IMR-90 (cell line): ENCODE measurements at places on chromosomes 16 and 17. TPM values are rescaled to one million over a fixed set of nuclear protein-coding genes. Genes with fewer than 3 reads are reported as not detected.
A peak's percentile ranks its signal among the peaks of the same experiment; 100 is the strongest.

DNA sequence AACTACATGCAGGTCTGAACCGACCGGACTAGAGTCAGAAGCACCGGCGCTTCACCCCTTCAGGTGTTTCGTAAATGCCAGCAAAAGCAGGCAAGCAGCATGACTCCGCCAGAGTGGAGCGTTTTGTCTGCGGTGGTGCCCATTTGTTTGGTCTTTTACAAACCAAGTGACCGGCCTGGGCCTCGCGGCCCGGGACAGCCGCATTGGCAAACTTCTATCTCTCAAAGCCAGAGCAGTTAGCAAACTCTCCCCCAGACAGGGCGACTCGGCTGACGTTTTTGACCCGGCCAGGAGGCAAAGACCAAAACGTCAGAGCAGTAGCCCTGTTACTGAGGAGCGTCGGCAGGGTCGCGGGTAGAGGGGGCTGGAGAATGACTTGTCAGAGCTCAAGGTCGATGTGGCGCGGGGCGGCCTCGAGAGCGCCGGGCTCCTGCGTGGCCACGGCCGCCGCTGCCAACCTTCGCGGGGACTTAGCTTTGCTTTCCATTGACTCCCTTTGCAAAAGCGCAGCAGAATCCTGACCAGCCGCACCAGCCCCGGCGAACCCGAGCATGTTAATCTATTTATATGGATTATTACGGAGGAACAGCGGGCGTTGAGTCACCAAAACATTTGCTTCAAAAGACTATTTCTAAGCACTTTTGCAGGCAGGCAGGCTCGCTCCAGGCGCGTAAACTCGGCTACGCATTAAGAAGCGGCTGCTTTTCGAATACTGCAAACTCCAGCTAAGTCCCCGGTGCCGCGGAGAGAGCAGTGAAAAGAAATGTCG is 763 bp upstream of the SOX9 start:
- DNase-seq, result peak; percentile 91

DNA sequence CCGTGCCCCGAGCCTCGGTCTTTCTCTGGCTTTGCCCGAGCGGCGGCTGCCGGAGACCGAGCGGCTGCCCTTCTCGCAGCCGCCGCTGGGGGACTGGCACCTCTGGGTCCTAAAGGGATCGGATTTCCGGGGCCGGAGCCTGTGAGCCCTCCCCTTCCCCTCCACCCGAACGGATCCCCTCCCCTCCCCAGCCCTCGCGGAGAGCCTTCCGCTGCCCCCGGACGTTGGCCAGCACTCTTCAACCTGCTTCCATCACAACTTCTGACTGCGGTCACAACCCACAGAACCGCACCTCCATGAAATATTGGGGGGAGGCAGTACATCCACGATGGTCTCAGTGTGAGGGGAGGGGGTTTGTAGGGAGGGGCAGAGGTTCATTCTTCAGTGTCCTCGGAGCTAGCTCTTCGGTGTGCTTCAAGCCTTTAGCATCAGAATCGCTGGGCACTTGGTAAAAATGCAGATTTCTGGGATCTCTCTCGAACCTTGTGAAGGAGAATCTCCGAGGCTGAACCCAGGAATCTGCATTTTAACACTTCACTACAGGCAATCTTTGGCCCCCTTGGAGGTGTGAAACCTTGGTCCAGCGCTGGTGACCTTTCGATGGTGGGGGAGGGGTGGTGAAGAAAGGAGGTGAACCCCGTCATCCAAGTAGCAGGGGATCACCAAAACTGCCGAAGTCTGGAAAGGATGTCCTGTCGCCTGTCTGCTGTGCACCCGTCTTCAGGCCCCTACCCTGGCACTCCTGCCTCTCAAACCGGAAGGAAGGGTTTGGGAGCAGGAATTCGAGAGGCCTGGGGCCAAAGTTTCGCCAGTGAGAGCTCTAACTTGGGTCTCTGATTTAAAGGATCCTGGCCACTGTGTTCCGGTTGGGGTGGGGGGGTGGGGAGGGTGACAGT is 812 bp upstream of the PPP1R9B start:
- DNase-seq, result peak; percentile 89

DNA sequence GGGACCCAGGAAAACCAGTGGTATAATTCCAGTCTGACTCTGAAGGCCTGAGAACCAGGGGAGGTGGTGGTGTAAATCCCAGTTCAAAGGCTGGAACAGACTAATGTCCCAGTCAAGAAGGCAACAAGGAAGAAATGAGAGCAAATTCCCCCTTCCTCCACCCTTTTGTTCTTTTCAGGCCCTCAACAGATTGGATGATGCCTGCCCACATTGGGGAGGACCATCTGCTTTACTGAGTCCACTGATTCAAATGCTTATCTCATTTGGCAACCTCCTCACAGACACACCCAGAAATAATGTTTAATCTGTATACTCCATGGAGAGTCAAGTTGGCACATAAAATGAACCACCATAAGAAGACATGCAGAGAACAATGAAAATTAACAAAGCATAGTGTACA is 61.9 kb upstream of the CRYM start:
- no peak for DNase-seq

DNA sequence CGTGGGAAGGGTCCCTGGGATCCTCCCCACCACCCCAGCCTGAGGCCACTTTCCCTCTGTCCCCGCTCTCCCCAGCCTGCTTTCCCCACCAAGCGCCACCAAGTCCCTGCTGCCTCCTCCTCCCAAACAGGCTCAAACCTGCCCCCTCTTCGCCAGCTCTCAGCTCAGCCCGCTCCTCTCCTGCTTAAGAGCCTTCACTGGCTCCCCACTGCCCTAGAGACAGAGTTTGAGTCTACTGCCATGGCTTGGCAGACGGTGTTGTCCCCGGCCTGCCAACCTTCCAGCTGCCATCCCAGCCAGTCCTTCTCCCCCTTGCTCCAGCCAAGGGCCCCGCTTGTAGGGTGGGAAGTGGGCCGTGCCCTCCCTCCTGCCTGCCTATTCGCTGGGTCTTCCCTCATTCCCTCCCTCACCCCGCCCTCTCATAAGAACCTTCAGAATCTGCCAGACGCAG is 11.1 kb downstream of the IL4R start:
- DNase-seq, result no peak

- DNase-seq, result no peak
These were observed 186.7 kb downstream of the MSI2 start for GRCh38 chr17:57442914-57443571.

GRCh38 chr16:67872131-67872630 is 671 bp upstream of the EDC4 start:
- no peak for DNase-seq

GRCh38 chr16:14658063-14658462 is 25.3 kb downstream of the BFAR start:
- DNase-seq, result no peak

- DNase-seq, result peak; percentile 3
These were observed 24.4 kb upstream of the CRYM start for GRCh38 chr16:21302454-21302853.

GRCh38 chr16:11128211-11129141 is 127.5 kb downstream of the SOCS1 start:
- peak; percentile 79 for DNase-seq

DNA sequence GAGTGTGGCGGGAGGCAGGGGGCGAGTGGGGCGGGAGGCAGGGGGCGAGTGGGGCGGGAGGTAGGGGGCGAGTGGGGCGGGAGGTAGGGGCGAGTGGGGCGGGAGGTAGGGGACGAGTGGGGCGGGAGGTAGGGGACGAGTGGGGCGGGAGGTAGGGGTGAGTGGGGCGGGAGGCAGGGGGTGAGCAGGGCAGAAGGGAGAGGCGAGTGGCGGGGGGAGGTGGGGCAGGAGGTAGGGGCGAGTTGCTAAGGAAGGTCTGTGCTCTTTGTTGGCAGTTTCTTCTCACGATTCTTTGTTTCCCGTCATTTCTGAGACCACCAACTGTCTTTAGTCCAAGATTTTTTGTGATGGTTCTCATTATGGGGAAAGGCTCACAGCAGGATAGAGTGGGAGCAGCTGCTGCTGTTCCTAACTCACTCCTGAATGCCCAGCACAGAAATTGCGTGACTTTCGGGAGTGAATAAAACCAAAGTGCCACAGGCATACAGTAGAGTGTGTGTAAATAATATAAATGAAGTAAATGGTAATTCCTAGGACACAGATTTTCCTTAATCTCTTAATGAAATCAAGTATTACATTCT is 44.7 kb downstream of the COG7 start:
- DNase-seq, result no peak

GRCh38 chr17:39094607-39095308 is 56.7 kb downstream of the PLXDC1 start:
- no peak for DNase-seq

DNA sequence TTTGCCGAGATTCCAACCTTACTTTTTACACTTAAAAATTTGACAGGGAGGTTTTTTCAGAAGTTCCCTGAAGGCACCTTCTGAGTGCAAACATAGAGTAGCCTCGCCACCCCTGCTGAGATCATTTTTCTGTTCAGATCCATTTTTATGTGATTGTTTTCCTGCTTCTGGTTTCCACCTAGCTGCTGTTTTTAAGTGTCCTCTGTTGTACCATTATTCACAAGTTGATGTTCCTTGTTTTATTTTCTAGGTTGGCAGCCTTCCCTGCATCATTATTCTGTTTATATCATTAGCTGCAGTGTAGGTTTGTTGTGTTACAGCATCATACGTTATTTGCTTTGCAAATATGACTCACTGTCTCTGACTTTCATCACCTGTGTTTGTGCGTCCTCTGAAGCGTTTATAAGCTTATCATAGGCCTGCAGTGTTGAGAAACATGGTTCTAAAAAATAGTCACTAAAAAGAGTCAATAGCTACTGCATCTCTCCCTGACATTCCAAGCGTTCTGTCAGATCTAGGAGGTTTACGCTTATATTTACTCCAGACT is 116.9 kb upstream of the CLEC3A start:
- no peak for DNase-seq

DNA sequence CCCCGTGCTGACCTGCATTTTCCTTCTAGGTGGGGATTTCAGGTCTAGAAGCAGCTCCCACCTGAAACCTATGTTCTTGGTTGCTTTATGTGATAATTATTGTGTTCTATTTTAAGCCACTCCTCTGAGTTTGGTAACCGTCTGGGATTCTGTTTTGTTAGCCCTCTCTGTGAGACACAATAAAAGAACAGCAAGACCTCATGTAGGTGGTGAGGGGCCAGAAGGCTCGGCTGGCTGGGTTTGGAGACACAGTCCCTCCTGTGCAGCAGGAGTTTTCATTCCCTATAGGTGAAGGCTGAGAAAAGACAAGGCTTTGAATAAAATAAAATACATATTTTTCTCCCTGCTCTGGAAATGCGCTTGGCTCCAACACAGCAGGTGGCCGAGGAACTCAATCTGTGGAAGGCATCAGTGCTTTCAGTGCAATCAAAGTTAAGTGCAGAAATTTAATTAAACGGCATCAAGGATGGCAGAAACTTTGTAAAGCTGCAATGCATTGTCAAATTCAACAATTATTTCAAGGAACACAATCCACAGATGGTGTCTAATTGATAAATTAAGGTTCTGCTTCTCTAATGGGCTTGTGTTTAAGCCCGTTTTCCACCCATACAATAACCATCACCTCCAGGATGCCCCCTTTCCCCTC is 107.8 kb downstream of the MSI2 start:
- no peak for DNase-seq

DNA sequence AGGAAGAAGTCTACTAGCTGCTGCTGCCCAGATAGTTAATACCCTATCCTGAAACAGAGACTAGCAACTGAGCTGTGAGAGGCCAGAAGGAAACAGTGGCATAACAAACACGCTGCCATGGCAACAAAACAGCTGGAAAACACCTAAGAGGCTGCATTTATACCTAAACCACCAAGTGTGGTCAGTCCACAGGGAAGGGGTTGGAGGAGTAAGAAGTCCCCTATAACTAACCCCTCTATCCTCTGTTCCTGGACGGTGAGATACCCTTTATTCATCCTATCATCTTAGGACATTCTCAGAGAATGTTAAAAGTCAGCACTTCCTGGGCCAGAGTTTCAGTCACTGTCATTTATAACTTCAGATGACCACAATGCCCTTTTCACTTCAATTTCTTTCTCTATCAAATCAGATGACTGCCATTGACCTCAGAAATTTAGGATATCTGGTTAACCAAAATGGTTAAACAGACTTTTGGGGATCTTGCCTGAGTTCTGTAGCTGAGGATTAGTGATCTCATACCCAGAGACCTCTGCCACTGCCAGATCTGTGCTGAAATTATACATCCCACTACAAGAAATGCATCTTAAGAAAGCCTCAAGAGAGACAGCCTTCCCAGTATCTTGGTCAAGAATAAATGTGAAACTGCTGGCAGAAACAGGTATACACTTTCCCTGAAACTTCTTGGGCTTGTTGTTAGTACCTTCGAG is 36.2 kb downstream of the STH start:
- no peak for DNase-seq

DNA sequence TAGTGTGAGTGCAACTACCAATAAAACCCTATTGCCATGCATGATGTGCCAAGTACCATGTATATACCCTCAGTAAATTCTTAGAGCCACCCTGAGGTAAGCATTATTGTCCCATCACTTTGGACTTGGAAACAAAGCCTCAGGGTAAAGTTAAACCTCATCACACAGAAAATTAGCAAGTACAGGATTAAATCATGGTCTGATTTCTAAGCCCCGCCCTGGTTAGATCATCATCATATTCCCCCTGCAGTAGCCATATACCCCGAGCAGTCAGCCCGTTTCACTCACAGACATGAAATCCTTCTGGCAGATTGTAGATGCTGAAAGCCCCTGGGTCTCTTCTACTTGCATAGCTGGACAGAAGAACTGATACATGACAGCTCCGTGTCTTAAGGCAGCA is 4.8 kb downstream of the ZP2 start:
- DNase-seq, result no peak

DNA sequence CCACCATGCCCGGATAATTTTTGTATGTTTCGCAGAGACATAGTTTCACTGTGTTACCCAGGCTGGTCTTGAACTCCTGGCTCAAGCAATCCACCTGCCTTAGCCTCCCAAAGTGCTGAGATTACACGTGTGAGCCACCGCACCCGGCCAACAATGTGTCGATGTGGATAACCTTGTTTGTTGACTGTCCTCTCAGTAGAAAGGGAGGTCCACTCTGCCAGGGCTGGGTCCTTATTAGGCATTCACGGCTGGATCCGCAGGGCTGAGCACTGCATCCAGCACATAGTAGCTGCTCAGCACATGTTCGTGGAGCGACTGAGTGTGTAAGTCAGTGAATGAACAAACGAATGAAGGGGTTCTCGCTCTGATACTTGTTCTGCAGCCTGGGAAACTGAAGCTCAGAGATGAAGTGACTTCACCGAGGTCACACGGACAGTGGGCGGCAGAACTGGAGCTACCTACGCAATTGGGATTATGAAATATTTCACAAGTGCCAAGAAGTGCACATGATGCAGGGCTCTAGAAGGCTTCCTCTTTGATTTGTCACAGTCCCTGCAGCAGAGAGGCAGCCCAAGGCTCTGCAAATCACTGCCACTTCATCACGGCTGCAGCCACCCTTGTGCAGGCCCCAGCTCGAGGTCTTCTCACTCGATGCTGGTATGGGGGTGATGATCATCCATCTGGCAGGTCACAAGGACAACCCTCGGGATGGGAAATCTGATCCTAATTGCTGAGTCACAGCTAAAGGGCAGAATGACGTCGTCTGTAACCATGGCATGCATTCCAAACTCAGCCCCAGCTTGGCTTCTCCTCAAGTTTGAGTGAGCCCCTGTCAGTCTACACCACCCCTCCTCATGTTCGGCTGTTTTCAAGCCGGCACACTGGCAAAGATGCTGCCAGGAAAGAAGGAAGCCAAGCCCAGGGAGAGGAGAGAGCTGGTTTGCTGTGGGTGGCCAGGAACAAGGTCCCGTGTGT is 28.0 kb upstream of the SNN start:
- DNase-seq, result peak; percentile 100

Gene CD300H
- polyA plus RNA-seq, result not detected in 2 replicates

Gene COA3
- 66.8 and 75.9 TPM in 2 replicates for polyA plus RNA-seq

Gene NTN1
- 0.07 and 0.11 TPM in 2 replicates for polyA plus RNA-seq

Gene ZNF205
- polyA plus RNA-seq, result 12.7 and 14.5 TPM in 2 replicates

Gene CACNB1
- 7.3 and 8.6 TPM in 2 replicates for polyA plus RNA-seq

Gene HEATR9
- not detected in 2 replicates for polyA plus RNA-seq

Gene CPHXL2
- polyA plus RNA-seq, result not detected in 2 replicates

Gene KRT222
- not detected in 2 replicates for polyA plus RNA-seq

Gene STX1B
- 11.4 and 14.9 TPM in 2 replicates for polyA plus RNA-seq
